ENCODE measurements at places on chromosomes 12 and 14.
A peak's percentile ranks its signal among the peaks of the same experiment; 100 is the strongest.

GRCh38 chr12:65675141-65675621 lies 149.1 kb upstream of the HMGA2 start:
- peak; percentile 79 for DNase-seq

- DNase-seq = peak; percentile 93
Measured at GRCh38 chr12:47102845-47103651, 23.3 kb upstream of the AMIGO2 start.

GRCh38 chr14:97410667-97411620 lies 613.8 kb downstream of the VRK1 start:
- no peak for DNase-seq

GRCh38 chr12:132623072-132623869 lies 4.7 kb downstream of the P2RX2 start:
- DNase-seq = no peak

- no peak for DNase-seq
Measured at GRCh38 chr12:66620688-66621087, 58.2 kb downstream of the GRIP1 start.

- DNase-seq = no peak
Measured at GRCh38 chr14:61474701-61475100, 153.3 kb downstream of the PRKCH start.

- DNase-seq = no peak
Measured at GRCh38 chr14:93333631-93334103, 831 bp upstream of the BTBD7 start.

DNA sequence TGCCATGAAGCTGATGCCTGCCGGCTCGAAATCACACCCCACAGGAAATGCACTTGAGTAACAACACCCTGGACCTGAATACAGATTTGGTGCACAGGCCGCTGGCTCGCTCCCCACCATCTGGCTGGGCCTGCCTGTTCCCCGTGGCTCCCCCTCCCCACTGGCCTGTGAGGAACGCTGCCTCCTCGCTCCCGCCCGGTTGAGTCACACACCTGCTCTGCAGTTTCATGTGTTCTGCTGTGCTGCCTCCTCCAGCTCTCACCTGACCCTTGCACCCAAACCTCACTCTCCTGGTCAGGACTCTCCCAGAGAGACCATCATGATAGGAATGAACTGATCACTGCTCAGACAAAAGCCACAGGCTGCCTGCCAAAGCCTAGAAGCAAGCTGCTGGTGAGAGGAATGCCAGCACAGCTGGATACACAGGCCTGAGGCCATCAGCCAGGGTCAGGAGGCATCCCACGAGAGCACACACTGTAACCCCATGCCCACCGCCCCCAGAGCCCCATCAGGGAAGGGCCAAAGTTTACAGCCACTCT lies 3.8 kb upstream of the SIVA1 start:
- peak; percentile 68 for DNase-seq

- DNase-seq = no peak
Measured at GRCh38 chr14:92794547-92794941, 439 bp downstream of the GOLGA5 start.

DNA sequence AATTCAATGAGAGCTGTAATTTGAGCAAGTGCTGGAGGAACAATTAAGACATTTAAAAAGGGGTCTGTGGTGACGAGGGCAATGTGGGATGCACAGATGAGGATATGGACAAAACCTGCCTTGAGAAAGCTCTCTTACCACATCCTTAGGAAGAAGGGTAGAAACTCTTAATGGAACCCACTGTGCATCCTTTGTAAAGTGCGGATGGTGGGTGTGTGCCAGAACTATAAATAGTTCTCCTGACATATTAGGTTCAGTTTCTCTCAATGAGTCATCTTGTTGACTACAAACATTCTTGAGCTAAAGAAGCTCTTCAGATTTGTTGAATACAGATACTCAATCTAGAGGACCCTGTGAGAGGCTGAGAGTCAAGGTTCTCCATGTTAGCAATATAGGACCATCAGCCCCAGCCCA lies 106.1 kb upstream of the ANO4 start:
- DNase-seq = no peak

DNA sequence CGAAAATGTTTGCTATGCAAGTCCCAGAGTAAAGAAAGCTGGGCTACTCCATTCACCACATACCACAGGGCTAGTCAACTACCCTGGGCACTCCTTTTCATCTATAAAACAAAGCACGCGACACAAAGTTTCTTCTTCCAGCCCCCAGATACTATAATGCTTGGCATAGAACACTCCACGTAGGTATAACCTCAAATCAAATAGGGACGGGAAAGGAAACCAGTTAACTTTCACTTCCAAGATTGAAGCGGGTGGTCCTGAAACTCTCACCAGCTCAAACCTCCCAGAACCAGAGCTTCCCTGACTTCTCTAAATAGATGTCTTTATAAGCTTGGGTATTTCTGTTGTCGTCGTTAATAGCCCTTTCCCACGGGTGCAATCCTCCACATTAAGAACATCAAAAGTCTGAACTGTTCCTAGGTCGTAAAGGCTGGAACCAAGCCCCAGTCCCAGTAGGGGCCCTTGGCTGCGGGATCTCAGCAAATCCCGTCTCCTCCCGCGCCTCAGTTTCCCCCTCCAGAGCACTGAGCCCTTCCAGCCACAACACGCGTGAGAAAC lies 647 bp downstream of the LGMN start:
- DNase-seq = no peak

GRCh38 chr14:56064513-56064912 lies 53.7 kb upstream of the PELI2 start:
- DNase-seq = no peak

DNA sequence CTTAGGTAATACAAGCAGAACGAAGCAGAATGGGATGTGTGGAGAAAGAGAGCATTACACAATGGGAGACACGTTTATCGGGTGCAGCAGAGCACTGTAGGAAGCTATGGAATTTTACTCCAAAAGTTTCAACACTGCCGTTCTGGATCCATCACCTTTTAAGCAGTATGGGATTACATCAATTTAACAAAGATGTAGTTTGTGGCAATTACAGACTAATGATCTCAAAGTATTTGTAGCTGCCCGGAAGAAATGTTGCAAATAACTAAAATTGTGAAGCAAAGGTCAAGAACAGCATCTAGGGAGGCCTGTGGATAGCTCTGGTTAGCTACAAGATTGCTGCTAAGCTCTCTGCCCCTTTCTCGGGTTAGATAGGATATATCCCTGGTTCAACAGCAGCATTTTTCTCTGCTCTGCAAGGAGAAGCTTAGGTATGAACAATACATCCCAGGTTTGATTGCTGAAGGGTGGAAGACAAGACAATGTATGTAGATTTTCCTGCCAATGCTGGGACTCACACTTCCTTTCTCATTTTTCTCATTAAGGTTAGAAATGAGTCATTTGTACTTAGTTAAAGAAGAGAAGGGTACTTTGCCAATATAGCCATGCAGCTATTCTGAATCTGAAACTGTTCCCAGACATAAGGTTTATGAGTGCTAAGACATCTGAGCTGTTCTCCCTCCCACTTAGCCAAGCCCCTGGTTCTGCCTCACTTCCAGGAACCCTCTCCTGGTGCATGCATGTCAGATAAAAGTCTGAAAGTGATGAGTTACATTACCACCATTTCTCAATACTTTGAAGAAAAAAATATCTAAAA lies 75.0 kb upstream of the HIF1A start:
- DNase-seq = peak; percentile 98

DNA sequence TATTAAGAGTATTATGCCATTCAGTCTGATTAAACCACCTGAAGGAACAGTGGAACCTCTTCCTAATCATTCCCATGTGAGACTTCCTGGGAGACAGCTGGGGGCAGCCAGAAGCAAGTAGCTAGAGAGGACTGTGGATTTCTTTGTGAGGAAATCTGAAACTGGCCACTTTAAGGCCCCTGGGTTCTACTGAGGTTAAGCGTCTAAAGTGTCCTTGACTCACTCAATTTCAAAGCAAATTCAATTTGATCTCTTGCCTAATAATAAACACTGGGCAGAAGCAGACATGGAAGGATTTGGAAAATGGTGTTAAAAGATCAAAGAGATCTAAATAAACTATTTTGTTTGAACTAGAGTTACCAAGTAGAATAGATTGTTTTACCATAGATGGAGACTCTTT lies 909.9 kb downstream of the NRXN3 start:
- DNase-seq = no peak

DNA sequence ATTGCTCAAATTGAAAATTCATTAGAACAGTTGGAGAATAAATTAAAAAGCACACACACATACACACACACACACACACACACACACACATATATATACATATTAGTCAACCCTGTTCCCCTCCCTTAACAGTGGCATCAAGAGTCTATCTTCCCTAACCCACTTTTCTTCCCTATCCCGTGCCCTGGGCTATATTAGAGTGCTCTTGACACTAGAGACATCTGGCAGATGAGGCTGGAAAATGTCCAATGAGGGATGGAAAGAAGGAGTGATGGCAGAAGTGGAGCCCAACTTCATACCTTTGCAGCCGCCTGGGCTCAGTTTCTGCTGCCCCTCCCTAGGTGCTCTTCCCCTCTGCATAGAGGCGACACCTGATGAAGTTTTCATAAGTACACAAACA lies 172.4 kb upstream of the NUDT4 start:
- DNase-seq = no peak

DNA sequence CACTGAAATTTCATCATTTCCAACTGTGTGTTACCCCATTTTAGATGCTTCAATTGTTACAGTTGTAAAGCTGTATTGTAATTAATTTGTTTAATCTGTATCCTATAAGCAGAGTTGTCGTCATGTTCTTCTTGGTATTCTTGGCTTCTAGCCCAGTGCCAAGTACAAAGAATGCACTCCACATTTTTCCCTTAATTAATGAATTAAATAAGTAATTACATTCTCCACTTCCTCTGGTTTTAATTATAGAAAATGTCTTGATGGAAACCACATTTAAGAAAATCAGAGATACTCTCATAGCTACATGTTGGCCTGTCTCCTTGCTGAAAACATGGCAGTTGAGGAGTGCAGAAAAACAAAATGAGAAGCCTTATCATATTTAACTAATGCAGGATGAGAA lies 746 bp downstream of the DNAI7 start:
- DNase-seq = peak; percentile 84

DNA sequence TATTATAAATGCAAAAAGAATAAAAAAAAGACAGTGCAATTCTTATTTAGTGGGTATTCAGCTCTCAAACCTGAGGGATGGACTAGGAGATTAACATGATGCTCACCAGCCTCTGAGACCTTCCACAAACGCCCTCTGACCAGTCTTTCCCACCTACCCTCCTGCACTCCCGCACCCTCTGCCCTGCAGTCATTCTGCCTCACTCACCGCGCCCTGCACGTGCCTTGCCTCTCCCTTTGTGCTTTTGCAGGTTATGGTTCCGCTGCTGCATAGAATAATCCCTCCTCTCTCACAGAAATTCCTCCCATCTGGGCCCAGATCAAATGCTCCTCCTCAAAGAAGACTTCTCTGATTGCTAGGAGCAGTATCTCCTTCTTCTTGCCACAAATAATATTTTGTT lies 28.5 kb upstream of the TMCC3 start:
- no peak for DNase-seq

GRCh38 chr14:101249676-101250036 lies 311.6 kb upstream of the DIO3 start:
- DNase-seq = no peak

DNA sequence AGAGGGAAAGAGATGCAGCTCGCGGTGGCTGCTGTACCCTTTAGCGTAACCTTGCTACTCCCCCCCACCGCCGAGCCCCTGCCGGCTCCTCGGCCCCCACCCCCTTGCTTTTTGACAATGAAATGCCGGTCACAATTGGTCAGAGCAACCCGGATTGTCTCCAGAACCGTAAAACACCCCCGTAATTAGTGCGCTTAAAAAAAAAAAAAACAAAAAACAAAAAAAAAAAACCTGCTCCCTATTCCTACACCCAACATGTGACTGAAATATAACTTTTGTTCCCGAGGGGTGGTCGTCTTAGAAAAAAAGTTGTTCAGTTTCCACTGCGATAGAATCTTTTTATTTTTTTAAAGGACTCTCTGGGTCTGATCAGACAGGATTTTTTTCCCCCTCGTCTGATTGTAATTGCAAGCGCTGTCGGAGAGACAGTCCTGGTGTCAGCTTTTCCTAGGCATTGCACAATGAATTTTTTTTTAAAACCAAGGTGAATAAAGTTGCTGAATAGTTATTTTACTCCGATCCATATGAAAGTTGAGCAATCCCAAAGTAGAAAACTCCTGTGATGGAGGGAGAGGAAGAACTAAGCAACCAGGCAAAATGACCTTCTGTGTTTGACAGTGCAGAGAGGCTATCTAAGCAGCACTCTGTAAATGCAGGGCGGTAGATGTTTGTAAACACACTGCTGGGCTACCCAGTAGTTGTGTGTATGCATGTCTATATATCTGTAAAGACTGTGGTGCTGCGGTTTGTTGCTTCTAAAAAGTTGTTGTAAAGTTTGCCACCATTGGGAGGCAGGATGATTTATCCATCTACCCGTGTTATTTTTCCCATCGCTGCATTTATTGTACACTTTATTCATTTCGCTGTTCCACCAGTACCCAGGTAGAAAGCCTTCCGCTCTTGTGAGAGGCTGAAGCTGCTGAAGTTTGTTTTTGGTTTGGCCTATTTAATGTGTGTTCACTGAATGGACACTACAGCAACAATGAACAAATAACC lies 1.1 kb downstream of the ETV6 start:
- peak; percentile 20 for DNase-seq

DNA sequence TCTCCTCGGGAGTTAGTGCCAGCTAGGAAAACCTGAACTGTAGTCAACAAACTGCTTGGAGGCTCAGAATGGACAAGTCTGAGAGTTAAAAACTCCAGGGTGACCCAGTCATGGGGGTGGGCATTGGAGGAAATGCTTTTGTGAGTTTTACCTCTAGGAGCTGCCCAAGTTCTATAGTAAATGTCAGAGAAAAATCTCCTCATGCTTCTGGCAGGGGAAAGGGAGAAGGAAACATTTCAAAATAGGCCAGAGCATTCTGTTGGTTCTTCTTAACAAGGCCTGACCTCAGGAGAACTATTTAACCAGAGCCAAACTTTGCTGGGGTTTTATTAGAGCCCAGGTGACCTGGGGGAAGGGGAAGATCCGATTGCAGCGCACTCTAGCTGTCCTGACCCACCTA lies 12.3 kb downstream of the NINJ2 start:
- no peak for DNase-seq

DNA sequence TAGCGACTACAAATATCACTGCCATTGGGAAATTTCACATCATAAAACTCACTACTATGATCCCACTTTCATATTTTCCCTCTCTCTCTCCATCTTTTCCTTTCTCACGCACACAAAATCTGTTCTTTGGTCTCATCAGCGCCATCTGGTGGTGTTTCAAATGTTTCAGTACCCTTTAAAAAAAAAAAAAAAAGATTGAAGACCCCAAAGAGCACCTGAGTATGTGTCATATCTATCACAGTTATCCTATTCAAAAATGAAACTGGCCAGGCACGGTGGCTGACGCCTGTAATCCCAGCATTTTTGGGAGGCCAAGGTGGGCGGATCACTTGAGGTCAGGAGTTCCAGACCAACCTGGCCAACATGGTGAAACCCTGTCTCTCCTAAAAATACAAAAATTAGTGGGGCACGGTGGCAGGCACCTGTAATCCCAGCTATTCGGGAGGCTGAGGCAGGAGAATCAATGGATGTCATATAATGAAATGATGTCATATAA lies 72.4 kb downstream of the TTC9 start:
- DNase-seq = peak; percentile 32

- no peak for DNase-seq
Measured at GRCh38 chr14:20751963-20752562, 6.4 kb downstream of the EDDM3A start.

Measured in fibroblast of gingiva (primary cell).